Prostate gland (tissue), 2 donors: ENCODE measurements at places on chromosomes 12 and 14. TPM values are rescaled to one million over a fixed set of nuclear protein-coding genes. Genes with fewer than 3 reads are reported as not detected.
A peak's percentile ranks its signal among the peaks of the same experiment; 100 is the strongest.

DNA sequence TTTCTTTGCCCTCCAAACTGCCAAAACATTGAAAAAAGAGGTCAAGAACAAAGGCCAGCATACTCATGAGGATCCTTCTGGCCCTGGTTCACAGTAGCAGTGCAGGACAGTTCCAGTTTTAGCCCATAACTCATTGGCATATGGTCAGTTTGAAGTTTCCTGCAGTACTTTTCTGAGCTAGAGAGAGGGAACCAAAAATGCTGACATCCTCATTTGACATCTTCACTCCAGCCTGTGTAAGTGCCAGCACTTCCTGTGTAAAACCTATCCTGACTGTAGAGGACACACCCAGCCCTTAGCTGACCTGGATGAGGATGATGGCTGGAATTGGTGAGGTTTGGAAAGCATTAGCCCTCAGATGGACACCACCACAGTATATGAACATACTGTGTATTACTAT is 84.1 kb downstream of the FGD4 start:
- H3K4me1 ChIP-seq, result no peaks in the 10 kb centered on the region
- no peaks in the 10 kb centered on the region for H3K27me3 ChIP-seq
- H3K4me3 ChIP-seq, result no peak overlapping the region
- DNase-seq, result no peak
- H3K27ac ChIP-seq, result no peak overlapping the region

- H3K36me3 ChIP-seq, result no peaks in the 10 kb centered on the region
- no peaks in the 10 kb centered on the region for H3K4me1 ChIP-seq
- no peak overlapping the region for H3K4me3 ChIP-seq
- no peak overlapping the region for H3K27ac ChIP-seq
- no peaks in the 10 kb centered on the region for H3K27me3 ChIP-seq
- DNase-seq, result no peak
Measured at GRCh38 chr12:108308395-108309085, 30.6 kb downstream of the CMKLR1 start.

The ABCC9 gene
- 6.1 TPM for total RNA-seq

- no peaks in the 10 kb centered on the region for H3K36me3 ChIP-seq
- no peak for DNase-seq
- peak overlapping the region; percentile 51 for H3K27ac ChIP-seq
- H3K27me3 ChIP-seq, result no peaks in the 10 kb centered on the region
Measured at GRCh38 chr14:76100236-76100635, 51.5 kb upstream of the GPATCH2L start.

DNA sequence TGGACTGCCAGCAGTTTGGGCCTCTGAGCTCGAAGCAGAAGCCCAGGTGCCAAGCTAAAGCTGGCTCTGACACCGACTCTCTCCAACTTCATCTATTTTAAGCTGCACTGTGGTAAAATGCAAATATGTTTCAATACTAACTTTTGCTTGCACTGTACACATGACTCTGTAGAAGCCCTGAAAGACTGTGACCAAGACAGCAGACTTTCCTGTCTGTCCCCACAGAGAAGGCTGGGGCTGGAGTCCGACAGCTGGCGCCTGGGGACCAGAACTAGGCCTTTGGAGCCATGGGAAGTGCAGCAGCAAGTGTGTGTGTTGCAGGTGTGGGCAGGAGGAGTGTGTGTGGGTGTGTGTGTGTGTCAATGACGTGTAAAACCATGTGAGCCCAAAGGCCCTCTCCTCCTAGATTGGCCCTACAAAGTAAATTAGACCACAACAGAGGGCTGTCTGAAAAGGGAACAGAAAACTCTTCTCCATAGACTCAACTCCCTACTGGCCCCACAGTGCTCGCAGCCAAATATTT is 16.4 kb upstream of the RAB35 start:
- no peak overlapping the region for H3K27ac ChIP-seq
- H3K4me1 ChIP-seq, result no peaks in the 10 kb centered on the region
- DNase-seq, result no peak
- H3K27me3 ChIP-seq, result no peaks in the 10 kb centered on the region
- peaks cover 25% of the 10 kb centered on the region for H3K36me3 ChIP-seq

DNA sequence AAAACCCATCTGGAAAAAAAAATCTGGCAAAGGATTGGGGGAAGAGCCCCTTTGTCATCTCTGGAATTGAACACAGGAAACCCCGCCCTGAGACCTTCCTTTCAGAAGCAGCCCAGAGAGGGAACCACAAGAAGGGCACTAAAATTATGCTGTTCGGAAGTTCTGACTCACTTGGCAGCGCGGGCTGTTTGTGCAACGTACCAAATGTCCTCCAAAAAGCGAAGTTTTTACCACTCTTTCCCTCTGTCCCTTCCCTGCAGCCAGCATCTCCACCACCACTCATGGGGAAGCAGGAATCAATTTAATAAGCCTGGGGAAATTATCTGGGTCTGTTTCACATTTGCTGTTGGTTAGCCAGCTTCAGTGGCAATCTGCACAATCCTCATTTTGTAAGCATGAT is 3.2 kb upstream of the SYNE3 start:
- no peak for DNase-seq
- H3K27ac ChIP-seq, result no peak overlapping the region
- H3K4me1 ChIP-seq, result peaks cover 11% of the 10 kb centered on the region
- no peaks in the 10 kb centered on the region for H3K27me3 ChIP-seq

The KRT86 gene
- 0.27 TPM for total RNA-seq

The RNFT2 gene
- 4.7 TPM for total RNA-seq

The INHBC gene
- 0.57 TPM for total RNA-seq

- H3K27ac ChIP-seq, result no peak overlapping the region
- no peak overlapping the region for H3K4me3 ChIP-seq
- H3K27me3 ChIP-seq, result no peaks in the 10 kb centered on the region
- DNase-seq, result no peak
- no peaks in the 10 kb centered on the region for H3K36me3 ChIP-seq
Measured at GRCh38 chr12:2560356-2560755, 234.4 kb upstream of the FKBP4 start.

GRCh38 chr12:13805041-13805440 is 176.4 kb downstream of the GRIN2B start:
- DNase-seq, result no peak
- no peaks in the 10 kb centered on the region for H3K4me1 ChIP-seq
- H3K36me3 ChIP-seq, result no peaks in the 10 kb centered on the region
- H3K27ac ChIP-seq, result no peak overlapping the region
- no peaks in the 10 kb centered on the region for H3K27me3 ChIP-seq
- H3K4me3 ChIP-seq, result no peak overlapping the region

The FOXM1 gene
- total RNA-seq, result 10.8 TPM

The CCDC196 gene
- total RNA-seq, result 2.6 TPM

DNA sequence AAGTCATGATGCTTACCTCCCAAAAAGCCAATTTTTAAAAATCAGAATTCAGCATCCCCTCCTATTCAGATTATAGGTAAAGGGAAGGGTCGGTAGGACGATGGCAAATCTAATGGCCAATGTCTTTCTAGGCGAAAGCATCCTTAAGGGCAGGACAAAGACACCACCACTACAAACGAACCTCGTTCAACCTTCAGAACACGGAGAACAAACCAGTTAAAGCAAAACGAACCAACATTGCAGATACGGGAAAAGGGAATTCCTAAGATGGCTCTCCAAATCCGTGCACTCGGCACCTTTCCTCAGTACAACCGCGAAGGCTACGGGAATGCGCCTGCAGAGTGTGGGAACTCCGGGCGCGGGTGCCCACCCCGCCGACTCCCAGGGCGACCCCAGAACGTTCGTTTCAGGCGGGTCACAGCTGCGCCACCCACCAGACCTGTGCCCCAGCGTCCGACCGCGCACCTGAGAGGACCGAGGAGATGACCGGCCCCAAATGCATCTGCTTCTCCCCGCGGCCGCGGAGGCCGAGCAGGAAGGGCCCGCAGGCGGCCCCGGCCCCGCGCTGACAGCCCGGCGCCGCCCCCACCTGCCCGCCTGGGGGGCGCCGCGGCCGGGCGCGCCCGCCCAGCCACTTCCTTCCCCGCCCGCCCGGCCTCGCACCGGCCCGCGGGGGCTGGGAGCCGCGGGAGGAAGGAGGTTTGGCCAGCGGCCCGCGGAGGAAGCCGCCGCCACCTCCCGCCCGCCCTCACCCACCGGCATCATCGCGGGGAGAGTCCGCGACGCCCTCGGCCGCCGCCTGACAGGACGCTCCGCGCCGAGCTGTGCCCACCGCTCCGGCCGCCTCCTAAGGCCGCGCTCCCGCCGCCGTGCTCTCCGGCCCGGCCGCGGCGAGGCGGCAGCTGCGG is 578 bp downstream of the PPP1R13B start:
- no peaks in the 10 kb centered on the region for H3K27me3 ChIP-seq
- H3K36me3 ChIP-seq, result no peaks in the 10 kb centered on the region
- DNase-seq, result no peak
- H3K27ac ChIP-seq, result peak overlapping the region; percentile 95

DNA sequence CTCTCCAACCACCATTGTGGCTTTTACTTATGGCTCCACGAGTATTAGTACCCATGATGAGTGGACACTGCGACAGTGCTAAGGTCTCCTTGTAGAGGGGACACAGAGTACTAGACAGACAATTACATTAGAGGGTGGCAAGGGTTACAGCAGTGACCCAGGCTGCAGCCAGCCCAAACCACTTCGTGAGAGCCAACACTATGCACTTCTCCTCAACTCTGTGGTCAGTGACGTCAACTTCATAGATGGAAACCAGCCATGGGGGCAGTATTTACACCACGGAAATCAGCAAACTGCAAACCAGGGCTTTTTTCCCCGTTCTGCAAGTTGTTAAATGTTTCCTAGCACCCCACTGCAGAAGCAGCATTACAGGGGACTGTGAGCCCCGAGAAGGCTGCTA is 61.6 kb upstream of the ZFP36L1 start:
- H3K4me1 ChIP-seq, result no peaks in the 10 kb centered on the region
- no peak overlapping the region for H3K4me3 ChIP-seq
- H3K27me3 ChIP-seq, result no peaks in the 10 kb centered on the region
- no peak for DNase-seq
- H3K36me3 ChIP-seq, result no peaks in the 10 kb centered on the region

DNA sequence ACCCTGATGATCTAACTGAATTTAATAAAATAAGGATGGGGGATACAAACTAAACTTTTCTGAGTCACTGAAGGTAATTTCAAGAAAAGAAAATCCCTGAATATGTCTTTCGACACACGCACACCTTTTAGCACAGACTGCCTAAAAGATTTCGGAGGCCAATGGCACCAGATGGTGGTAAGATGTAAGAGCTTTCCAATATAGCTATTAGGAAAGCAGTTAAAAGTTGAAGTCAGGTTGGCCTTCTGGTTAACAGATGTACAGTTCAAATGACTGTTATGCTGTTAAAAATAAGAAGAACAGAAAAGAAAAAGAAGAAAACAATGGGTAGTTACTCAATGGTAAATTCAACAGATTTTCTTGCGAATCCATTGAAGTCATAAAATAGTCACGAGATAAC is 80.7 kb upstream of the KRR1 start:
- no peak overlapping the region for H3K4me3 ChIP-seq
- H3K27ac ChIP-seq, result no peak overlapping the region
- no peaks in the 10 kb centered on the region for H3K27me3 ChIP-seq
- H3K36me3 ChIP-seq, result no peaks in the 10 kb centered on the region

- DNase-seq, result no peak
- H3K27ac ChIP-seq, result no peak overlapping the region
- H3K27me3 ChIP-seq, result no peaks in the 10 kb centered on the region
- H3K4me3 ChIP-seq, result no peak overlapping the region
Measured at GRCh38 chr14:30193845-30194501, 266.3 kb upstream of the PRKD1 start.

- no peaks in the 10 kb centered on the region for H3K36me3 ChIP-seq
- DNase-seq, result no peak
- no peak overlapping the region for H3K27ac ChIP-seq
Measured at GRCh38 chr14:69481815-69482568, 2.5 kb upstream of the PLEKHD1 start.

GRCh38 chr12:59734371-59734770 is 138.5 kb downstream of the SLC16A7 start:
- H3K4me3 ChIP-seq, result no peak overlapping the region
- no peaks in the 10 kb centered on the region for H3K4me1 ChIP-seq
- no peaks in the 10 kb centered on the region for H3K36me3 ChIP-seq
- H3K27ac ChIP-seq, result no peak overlapping the region
- no peaks in the 10 kb centered on the region for H3K27me3 ChIP-seq

The AKAP5 gene
- 0.51 TPM for total RNA-seq

DNA sequence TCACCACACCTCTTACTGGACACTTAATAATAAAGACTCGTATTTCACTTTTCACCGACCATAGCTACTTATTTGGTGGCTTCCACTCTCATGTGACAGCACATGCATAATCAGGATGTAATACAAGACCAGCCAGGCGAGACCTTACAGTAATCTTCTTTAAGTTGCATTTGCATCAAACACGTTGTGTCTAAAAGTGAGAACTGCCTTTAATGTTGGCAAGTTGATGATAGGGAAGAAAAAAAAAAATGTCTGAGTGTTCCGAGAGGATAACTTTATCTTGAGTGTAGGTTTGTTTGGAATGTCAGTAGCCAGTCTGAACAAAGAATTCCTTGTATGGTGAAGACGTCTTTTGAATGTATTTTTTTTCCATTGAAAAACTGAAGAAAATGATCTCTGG is 440.4 kb downstream of the ADAMTS20 start:
- H3K27ac ChIP-seq, result no peak overlapping the region
- H3K27me3 ChIP-seq, result no peaks in the 10 kb centered on the region
- H3K36me3 ChIP-seq, result no peaks in the 10 kb centered on the region
- H3K4me1 ChIP-seq, result no peaks in the 10 kb centered on the region

The MGP gene
- total RNA-seq, result 233 TPM

GRCh38 chr12:63855299-63855698 is 10.8 kb downstream of the SRGAP1 start:
- H3K4me1 ChIP-seq, result no peaks in the 10 kb centered on the region
- no peak overlapping the region for H3K4me3 ChIP-seq
- H3K27me3 ChIP-seq, result no peaks in the 10 kb centered on the region
- no peak overlapping the region for H3K27ac ChIP-seq
- no peak for DNase-seq
- no peaks in the 10 kb centered on the region for H3K36me3 ChIP-seq

- H3K36me3 ChIP-seq, result no peaks in the 10 kb centered on the region
- no peaks in the 10 kb centered on the region for H3K27me3 ChIP-seq
- H3K4me3 ChIP-seq, result no peak overlapping the region
- DNase-seq, result no peak
- no peak overlapping the region for H3K27ac ChIP-seq
Measured at GRCh38 chr12:92509156-92509738, 193.5 kb upstream of the PLEKHG7 start.

The MRPL42 gene
- 64.9 TPM for total RNA-seq

DNA sequence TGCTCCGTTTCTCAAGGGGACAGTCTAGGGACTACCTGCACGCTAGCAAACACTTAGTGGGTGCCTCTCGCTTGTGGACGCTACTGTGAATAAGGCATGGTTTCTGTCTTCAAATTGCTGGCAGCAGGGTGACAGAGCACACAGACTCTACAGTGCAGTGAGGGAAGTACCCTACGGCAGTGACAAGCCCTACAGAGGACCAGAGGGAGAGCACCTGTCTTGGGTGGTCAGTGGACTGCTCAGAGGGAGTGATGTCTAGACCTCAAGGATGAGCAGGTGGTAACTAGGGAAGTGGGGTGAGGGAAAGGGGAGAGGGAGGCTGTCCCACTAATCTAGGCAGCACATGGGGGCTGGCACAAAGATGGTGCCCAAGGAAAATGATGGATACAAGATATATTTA is 160.5 kb downstream of the RBM19 start:
- no peak for DNase-seq
- H3K36me3 ChIP-seq, result no peaks in the 10 kb centered on the region
- no peaks in the 10 kb centered on the region for H3K4me1 ChIP-seq
- H3K27ac ChIP-seq, result no peak overlapping the region
- no peaks in the 10 kb centered on the region for H3K27me3 ChIP-seq
